Ecto neural progenitor cell (in vitro differentiated cells): ENCODE measurements at places on chromosomes 1 and 21.

DNA sequence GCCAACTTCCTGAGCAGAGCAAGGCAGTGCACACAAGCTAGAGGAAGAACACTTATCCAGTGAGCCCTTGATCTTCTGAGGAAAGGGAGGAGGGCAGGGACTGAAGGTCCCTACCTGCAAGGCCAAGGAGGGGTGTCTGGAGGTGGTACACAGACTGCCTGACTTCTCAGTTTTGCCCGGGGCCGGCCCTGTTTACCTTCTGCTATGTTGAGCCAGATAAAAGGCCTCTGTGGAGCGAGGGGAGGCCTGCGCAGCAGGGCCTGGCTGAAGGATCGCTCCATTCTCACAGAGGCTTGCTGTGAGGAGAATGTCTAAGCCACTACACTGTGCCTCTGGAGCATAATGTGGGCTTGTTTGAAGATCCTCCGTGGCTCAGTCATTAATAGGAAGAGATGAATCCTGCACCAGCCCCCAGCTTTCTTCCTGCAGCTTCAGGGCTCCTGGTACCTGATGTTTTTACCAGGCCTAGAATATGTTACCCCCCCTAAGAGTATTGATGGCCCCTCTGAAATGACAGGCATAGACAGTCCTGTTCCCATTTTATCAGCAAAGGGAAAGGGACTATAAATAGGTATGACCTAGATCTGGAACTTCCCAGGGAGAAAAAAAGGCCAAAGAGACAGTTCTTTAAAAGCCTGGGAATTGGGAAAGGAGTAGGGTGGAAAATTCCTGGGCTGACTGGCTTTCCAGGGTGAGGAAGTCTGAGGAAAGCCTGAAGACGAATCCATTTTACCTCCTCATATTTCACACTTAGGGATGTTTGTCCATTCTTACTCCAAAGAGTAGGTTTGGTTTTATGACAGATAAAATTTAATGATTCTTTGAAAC is 4.7 kb downstream of the POGK start:
- DNase-seq, result no peak

DNA sequence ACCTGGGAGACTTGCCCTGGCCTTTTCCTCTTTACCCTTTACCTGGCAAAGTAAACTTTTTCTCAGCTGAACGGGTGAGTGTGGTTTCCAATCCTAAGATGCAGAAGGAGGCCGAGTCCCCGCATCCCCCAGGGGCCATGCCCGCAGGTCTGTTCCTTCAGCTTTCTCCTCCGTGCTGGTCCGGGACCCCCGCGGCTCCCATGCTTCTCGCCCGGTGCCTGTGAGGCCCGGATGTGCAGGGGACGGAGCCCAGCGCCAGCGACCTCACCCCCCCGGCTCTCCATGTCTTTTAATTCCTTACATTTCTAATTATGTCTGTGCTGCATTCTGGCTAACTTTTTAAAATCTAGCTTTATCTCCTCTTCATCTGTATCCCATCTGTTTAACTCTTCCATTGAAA is 21.5 kb upstream of the SCYL3 start:
- DNase-seq, result no peak

GRCh38 chr1:221714227-221715152 is 27.4 kb downstream of the DUSP10 start:
- no peak for DNase-seq

DNA sequence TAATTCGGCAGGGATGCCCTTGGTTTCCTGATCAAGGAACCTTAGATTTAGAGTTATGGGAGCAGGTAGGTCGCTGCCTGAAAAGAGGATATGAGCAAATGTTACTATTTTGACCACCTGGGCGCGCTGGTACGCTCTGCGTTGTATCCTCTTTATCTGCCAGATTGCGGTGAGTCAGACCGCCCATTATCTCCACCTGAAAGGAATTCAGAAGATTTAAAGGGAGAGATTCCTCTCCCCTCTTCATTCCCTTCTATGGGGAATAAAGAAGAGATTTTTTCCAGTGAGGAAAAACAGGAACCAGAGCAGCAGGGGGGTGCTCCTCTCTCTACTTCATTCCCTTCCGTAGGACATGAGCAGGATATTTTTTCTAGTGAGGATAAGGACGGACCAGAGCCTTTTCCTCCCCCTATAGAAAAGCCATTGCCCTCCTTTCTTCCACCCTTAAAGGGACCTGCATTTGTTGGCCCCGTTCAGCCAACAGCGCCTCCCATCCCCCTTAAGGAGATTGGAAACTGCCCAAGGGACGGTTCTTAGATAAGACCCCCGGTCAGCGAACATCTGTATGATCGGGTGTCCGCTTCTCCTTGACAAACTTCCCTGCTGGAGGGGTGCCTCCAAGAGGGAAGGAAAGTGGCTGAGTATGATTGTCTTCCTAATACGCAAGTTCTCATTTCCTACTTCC is 34.1 kb downstream of the CLCA1 start:
- DNase-seq, result peak; percentile 56
